ENCODE measurements at places on chromosomes 11 and 22.

GRCh38 chr11:60925868-60926267 lies 1.6 kb downstream of the TMEM132A start:
- DNase-seq, result no peak

DNA sequence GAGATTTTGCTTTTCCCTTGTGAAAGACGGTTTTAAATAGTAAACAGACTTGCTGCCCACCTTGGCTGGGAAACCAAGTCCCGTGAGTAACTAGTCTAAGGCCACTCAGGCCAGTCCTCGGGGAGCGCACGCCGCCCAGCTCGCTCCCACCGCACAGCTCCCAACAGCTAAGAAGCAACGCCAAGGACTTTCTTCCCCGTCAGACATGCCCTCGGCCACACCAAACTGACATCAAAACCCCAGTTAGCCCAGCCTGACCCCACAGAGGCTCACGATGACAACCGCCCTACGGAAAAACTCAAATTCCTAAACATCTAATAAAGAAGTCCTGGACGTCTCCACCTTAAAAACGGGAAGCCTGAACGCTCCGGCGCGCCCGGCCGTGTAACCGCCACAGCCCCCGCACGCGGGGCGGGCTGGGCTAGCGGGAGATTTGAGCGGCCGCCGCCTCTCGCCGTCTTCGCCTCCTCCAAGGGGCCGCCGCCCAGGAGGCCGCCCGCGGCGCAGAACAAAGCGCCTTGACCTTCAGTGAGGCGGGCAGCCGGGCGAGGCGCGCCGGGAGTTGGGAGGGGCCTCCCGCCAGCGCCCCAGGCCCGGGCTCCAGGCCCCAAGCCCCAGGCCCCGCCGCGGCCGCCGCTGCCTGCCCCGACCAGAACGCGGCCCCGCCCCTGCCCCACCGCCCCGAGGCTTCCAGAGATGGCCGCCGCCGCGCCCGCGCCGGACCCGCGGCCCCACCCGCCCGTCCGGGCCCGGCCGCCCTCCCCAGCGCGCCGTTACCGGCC lies 486 bp downstream of the NAP1L4 start:
- peak; percentile 29 for DNase-seq

- DNase-seq, result no peak
These were observed 167.0 kb upstream of the E2F8 start for GRCh38 chr11:19407677-19408270.

GRCh38 chr11:109043315-109043714 lies 378.4 kb downstream of the DDX10 start:
- DNase-seq, result no peak

DNA sequence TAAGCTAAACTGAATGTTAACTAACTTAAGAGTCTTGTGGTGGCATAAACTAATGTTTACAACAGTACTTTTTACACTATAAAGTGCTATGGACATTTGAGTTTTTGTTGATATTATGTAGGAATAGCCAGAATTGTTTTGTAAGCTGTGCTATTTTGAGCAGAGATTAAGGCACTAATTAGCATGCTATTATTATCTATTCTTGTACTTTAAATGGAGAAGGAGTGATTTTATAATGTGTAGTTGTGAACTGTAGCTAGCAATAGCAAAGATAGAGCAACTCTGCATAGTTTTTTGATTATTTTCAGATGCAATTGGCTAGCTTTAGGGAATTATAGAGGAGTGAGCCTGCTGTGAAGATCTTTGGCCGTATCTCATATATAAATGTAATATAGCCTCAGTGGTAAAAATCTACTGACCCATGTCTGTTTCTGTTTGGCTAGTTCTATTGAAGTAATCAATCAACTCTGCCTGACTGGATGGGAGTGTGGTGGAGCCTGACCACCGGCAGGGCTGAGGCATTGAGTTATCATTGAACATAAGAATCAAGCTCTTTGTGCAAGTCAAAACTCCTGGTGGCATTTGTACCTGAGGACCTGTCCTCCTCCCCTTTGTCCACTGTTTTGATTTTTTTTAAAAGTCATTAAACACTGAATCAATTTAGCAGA lies 34.3 kb downstream of the NCAM1 start:
- DNase-seq, result no peak

DNA sequence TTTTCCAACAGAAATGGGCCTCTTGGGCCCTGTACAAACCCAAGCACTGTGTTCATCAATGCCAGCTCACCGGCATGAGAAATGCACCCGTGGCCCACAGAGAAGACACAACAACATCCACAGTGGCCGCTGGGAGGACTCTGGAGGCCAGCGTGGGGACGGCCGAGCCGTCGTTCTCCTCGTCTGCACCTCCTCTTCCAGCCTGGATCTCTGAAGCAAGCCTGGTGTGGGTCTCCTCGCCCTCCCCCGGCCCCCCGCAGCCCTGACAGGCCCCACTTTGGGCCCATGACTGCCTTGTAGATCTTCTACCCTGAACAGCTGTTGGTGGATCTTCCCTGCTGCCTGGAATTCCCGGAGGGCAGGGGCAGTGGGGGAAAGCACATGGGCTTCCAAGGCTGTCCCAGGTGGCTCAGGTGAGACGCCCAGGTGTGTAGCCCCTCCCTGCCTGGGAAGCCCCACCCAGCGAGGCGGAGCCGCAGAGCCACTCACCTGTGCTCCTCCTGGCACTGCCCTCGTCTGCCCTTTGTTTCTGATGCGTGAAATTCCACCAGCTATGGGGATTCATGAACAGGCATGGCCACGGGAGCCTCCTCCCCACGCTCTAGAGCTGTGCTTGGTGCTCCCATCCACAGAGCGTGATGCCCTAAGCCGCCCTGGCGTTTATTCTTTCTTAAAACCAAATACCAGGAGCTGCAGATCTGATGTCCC lies 225.9 kb downstream of the BRD1 start:
- no peak for DNase-seq

GRCh38 chr11:83736684-83737083 lies 450.5 kb upstream of the CCDC90B start:
- no peak for DNase-seq

- DNase-seq, result no peak
These were observed 13.2 kb downstream of the CRTAM start for GRCh38 chr11:122851366-122851966.

GRCh38 chr11:71248656-71249055 lies 3.7 kb downstream of the SHANK2 start:
- DNase-seq, result no peak

DNA sequence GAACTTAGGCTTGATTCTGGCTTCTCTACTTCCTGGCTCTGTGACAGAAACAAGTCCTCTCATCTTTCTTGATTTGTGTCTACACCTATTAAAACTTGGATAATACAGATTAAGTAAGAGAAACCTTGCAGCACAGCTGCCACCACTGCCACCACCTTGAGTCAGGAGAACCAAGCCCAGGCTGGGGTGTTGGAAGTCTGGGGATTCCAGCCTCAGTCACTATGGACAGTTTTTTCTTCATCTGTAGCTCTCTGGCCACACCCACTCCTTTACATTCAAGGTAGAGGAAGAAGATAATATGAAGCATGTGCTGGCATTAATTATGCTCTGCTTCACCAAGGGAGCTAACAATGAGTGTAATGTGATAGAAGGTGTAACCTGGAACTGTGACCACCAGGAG lies 75.7 kb downstream of the RELT start:
- DNase-seq, result no peak

DNA sequence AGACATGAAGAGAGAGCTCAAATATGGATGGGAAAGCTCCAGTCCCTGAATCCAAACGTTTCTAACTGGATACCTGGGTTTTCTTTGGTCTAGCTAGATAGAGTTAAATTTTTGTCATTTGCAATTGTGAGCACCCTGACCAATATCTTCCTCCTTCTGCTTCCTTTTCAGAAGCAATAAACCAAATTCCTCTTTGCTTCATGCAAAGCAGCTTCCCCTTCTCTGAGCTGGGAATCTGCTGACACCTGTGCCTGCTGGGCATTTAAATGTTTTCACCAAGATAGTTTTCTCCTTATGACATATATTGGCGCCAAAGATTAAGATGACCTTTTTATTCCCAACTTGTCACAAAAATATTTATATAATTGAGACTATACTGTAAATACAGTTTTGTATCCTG lies 27.9 kb upstream of the PAK1 start:
- no peak for DNase-seq

DNA sequence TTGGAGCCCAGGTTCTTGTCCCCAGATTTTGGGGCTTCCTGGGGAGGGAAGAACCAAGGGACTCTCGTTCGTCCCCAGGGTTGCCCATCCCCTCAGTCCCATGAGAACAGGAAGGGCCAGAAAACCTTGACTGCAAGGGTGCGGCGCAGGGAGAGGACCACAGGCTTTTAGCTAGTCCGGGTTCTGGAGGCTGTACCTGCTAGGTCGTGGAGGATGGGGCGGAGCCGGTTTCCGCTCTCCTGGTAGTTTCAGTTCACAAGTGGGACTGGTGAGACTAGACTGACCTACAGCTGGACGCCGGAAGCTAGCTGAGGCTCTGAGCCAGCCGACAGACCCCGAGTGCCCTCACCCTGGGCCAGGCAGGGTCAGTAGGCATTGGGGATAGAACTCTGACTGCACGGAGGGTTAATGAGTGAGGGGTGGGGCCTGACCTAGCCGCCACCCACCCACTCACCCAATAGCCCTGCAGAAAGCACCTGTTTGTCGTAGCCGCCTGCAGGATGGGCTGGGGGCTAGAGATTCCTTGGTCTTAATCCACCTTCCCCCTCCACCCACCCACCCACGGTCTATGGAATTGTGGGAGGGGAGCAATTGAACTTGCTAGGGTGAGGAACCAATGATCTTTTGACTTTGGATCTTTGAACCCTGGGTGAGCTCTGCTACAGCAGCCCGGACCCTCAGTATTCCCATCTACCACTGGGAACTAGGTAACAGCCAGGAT lies 1.5 kb downstream of the MAFF start:
- peak; percentile 79 for DNase-seq

DNA sequence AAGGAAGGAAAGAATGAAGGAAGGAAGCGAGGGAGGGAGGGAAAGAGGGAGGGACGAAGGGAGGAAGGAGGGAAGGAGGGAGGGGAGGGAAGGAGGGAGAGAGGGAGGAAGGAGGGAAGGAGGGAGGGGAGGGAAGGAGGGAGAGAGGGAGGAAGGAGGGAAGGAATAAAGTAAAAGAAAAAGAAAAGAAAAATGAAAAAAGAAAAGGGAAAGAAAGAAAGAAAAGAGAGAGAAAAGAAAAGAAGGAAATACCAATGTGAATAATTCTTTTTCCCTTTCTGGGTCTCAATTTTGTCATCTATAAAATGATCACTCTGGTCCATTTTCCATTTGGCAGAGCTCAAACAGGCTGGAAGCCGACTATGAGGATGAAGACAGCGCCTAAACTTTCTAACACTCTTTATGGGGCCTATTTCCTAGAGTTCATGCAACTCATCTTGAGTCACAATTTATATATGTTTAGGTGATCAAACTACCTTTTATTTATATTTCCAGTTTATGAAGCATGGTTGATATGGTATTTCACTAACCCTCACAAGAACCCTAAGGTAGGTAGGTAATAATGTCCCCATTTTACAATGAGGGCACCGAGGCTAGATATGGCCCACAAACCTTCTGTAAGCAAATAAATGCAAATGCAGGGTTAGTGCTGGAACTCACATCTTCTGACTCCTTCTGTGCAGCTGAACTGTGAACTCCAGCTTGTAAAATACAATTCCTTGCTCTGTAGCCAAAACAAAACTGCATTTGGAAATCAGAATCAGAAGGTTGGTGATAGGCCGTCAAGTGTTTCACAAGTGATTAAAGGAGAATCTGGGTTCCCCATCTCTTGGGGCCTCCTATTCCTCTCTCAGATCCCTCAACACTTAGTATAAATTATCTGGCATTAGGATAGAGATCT lies 434.3 kb downstream of the ETS1 start:
- no peak for DNase-seq

DNA sequence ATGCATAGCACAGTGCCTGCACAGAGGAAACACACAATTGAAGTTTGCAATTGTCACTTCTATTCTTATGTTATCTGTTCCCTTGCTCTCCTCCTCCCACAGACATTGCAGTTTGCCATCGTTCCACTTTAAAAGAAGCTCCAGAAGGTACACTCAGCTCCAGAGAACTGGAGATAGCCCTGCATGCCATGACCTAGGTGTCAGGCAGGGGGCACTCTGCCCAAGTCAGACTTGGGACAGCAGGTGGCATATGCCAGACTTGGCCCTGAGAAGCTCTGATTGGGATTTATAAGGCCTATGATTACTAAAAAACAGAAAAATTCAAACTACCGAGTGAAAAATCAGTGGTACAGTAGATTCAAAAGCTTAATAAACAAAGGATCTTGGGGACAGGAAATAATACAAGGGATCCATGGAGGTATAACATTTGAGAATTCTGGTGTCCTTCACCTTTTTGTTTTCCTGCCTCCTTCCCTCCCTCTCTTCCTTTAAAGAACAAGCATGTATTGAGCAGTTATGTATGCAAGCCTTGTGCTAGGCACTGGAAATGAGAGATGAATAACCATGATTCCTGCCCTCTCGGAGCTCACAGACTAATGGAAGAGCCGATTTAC lies 40.0 kb downstream of the TENM4 start:
- DNase-seq, result peak; percentile 61

DNA sequence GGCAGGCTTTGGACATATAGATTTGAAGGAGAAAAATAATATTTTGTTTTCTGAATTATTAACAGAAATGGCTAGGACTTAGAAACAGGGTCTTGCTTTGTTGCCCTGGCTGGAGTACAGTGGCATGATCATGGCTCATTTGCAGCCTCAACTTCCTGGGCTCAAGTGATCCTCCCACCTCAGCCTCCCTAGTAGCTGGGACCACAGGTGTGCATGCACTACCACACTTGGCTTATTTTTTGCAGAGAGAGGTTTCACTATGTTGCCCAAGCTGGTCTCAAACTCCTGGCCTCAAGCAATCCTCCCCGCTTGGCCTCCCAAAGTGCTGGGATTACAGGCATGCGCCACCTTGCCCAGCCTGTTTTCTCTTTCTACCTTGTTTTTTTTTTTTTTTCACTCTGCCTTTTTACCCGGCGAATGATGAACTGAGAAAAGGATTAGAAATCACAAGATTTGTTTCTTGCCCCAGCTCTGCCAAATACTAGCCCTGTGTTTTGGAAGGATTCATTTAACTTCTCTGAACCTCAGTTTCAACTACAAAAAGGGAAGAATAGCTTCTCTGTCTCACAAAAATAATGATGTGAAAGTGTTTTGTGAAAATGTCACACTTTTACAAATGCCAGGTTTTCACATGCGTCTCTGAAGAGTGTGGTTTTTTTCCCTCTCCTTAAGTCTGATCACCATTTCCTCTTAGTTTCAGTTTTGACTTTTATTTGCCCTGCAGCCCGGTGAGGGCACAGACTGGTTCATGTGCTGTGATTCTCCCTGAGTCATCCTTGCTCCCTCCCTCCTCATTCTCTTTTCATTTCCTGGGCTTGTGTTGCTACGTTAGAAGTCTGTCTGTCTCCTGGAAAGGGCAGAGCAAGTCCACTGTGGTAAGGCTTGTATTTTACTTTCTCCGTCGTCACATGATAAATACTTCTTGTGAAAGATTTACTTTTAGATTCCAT lies 67.7 kb downstream of the BCL2L13 start:
- DNase-seq, result peak; percentile 60

DNA sequence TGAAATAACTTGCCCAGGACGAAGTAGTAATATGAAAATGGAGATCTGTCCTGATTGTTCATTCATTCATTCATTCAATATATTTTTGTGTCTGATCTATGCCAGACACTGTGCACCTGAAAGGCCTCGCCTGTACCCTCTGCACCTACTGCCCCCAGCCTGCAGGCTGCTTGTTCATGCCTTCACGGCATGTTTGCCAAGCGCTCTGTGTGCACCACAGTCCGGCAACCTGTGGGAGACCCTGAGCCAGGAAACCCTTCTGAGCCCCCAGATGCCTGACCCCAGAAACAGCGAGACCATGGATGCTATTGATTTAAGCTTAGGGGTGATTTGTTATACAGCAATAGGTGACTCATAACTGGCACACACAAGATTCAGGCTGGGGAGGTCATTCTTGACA lies 47.0 kb downstream of the RTL6 start:
- DNase-seq, result no peak
